ENCODE measurements at places on chromosomes 5 and 9.

DNA sequence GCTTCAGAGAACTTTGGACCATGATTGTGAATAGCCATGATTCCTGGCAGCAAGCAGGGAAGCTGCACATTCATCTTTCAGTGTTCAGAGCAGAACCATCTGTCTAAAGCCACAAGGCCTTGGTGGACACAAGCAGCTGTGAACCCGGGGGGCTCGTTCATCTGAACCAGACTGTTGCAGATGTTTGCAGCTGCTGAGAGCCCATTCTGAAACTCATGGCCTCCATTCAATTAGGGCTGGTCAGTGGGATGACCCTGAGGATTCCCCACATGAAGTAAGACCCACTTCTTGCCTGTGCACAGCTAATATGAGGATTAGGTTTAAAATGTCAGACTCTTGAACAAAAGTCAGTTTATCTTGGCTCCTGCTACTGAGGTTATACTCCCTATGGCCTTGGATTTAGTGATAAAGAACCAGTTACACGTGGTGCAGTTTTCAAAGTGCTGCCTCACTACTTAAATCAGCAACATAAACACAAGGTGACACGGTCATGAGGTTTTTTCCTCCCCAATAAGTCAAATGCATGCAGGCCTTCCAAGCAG lies 109.8 kb upstream of the IFNK start:
- DNase-seq: no peak

DNA sequence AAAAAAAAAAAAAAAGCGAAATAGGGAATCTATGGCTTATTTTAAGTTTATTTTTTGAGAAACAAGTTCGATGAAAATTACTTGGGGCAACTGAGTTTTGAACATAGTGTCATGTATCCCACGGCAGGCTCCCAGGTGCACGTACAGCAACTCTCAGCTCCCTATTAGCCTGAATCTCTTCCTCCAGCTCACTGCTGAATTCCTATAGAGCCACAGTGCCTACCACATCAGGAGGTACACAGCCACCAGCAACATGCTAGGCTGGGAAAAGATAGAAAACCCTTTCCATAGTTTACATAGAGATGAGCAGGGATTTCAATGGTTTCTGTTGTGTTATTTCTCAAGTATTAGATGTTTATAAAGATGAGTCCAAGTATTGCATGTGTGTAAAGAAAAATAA lies 115.9 kb upstream of the RGMB start:
- no peak for DNase-seq

DNA sequence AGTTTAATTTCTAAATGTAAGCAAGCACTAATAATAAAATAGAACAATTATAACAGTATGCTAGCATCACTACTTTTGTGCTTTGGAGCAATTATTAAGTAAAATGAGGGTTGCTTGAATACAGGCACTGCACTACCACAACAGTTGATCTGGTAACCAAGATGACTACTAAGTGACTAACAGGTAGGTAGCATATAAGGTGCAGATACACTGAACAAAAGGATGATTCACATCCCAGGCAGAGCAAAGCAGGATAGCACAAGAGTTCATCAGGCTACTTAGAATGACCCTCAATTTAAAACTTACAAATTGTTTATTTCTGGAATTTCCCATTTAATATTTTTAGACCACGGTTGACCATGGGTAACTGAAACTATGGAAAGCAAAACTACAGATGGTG lies 48.0 kb upstream of the RGS7BP start:
- no peak for DNase-seq

DNA sequence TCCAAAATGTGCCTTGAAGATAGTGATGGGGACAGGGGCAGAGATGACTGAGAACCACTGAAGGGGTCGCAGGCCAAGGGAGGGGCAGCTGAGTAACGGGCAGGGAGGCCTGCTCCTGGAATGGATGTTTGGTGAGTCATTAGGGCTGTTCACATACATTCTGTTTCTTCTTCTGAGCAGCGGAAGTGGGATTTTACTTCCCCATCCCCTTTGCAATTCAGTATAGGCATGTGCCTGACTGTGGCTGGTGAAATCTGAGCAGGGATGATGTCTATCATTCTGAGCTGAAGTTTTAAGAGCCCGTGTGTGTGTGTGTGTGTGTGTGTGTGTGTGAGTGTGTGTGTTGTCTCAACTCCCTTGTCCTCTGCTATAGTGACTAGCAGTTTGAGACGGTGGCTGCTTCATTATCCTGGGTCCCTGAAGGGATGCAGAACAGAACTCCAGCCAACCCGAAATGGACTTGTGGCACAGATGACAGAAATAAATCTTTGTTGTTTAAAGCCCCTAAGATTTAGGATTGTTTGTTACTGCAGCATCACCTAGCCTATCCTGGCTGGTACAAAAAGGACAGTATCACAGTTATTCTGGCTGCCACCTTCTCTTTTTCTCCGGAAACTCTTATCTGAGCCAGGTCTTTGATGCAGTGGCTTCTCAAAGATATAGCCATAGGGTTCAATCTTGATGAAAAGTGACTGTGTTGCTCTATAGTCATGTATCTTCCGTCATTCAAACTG lies 29.2 kb upstream of the TGFBI start:
- no peak for DNase-seq

DNA sequence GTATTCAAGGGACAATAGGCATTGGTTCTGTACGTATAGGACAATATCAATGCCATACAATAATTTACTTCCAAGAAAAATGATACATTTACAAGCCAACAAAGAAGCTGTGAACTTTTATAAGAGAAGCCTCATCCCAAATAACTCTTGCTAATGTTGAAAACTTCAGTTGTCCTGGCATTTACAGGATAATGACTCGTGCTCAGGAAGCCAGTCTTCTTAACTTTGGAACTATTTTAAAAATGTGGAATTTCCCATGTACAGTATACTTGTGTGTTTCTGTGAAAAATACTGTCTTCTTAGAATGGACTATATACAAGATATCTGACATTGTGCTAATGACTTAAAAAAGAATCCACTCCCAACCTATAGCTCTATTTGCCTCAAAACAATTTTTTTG lies 1479.3 kb upstream of the CDH9 start:
- no peak for DNase-seq

DNA sequence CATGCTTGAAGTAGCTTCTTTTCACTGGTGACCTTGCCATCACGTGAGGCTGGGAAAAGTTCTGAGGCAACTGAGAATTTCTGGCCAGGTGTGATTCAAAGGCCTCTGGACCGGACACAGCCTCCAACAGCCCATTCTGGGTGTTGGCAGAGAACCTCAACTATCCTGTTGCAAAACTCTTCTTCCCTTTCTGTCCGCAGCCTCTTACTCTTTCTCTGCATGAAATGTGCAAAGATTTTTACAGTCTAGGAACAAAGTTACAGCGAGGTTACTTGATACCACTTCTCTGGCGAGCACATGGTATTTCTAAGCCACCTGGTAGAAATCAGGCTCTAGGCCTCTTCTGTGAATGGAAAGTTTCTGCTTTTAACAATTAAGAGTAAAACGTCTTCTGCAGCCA lies 79.2 kb downstream of the FREM1 start:
- no peak for DNase-seq

- DNase-seq: peak; percentile 53
Observed at GRCh38 chr9:89483592-89484474, 14.1 kb downstream of the SEMA4D start.

- DNase-seq: no peak
Observed at GRCh38 chr5:83072966-83073365, 4.2 kb downstream of the TMEM167A start.

DNA sequence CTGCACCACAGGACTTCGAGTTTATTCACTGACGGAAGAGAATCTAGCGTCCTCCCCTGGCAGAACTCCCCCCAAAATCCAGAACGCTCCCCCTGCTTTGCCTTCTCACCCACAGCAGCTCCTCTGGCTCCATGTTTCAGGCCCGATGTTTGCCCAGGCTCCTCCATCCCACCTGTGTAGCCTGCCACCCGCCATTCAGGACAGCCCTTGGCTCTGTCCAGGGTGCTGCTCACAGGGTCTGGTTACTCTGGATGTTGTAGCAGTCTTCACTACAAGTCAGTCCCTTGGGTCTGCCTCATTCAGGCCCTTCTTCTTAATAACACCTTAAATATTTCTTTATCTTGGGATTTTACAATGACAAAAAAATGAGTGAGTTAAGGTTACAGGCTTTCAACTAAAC lies 41.3 kb upstream of the SV2C start:
- no peak for DNase-seq

- no peak for DNase-seq
Observed at GRCh38 chr5:173973616-173973969, 15.4 kb upstream of the C5orf47 start.

DNA sequence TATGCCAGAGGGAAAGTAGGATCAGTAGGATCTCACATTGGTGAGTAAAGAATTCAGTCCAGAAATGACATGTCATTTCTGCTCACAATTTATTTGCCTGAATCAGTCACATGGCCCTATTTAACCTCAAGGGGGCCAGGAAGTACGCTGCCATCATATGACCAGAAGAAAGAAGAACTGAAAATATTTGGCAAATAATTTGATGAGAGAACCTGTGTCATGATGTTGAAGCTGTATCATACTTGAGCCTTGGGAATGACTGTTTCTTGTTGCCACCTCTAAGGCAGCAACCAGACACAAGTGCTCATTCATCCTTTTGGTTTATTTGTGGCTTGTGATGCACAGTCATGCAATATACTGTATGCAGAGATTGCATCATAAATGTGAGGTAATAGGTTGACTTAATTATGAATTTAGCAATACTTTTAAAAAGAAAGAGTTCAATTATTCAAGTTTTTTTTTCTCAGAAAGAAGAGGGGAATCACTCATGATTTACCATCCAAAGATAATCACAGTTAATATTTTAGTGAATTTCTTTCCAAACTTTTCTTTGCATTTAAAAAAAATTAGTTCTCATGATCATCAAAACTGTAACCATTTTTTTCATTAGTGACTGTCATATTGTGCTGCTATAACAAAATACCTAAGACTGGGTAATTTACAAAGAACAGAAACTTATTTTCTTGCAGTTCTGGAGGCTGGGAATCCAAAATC lies 8.2 kb upstream of the ZFYVE16 start:
- DNase-seq: no peak

- no peak for DNase-seq
Observed at GRCh38 chr5:174057206-174057605, 11.7 kb downstream of the NSG2 start.

GRCh38 chr9:24936117-24936516 lies 390.4 kb upstream of the IZUMO3 start:
- no peak for DNase-seq

DNA sequence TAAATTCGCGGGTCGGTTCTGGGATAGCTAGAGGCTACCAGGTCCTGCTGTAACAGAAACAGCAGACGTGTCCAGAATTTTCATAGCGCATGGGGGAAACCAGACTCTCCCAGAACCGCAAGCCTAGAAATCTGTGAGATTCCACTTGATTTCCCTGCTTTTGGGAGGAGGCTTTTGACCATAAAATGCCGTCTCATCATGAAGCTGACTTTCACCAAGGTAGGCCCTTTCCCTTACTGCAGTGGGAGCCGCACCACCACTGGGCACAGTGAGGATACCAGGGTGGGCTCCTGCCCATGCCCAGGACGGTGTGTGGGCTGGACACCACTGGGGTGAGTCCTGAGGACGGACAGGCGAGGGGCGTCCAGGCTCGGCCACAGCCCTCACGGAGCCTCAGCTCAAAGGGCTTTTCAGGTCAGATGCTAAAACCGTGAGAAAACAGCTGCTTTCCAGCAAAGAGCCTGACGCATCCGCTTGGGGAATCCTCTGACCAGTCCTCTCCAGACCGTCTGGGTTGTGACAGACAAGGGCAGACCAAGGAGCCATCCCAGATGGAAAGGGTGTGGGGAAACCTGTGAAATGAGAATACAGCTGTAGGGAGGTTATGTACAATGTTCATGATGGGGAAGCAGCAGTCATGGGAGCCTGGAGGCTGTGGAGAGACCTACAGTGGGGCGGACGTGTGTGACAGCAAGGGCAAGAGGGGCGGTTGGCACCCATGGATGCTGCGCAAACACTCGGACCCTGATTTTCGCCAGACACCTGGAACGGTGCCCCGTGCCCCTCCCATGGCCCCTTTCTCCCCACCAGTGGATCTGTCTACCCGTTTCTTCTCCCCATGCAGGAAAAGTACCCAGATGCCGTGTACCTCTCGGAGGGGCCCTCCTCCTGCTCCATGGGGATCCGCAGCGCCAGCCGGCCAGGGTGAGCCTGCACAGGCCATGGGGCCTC lies 59.2 kb downstream of the IPPK start:
- DNase-seq: no peak

DNA sequence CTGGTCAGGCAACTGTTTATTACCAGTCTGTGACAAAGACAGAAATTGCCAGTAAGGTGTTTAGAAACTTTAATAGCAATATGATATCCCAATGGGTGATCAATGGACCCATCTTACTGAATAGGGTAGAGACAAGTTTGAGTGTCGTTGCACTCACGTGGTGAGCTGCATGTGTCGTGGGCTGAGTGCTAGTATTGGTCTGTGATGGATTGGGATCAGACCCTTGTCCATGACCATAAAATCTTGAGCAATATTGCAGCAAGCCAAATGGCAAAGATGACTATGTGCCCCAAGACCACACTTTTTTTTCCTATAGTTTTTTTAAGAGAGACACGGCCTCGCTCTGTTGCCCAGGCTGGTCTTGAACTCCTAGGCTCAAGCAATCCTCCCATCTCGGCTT lies 114.5 kb downstream of the PALM2AKAP2 start:
- DNase-seq: no peak

DNA sequence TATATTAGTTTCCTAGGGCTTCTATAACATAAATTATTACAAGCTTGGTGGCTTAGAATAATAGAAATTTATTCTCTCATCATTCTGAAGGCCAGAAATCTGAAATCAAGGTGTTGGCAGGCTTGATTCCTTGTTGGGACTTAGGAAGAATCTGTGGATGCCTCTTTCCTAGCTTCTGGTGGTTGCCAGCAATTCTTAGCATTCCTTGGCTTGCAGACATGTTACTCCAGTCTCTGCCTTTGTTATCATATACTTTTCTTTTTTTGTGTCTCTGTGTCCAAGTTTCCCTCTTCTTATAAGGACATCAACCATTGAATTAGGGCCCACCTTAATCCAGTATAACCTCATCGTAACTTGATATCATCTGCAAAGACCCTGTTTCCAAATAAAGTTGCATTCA lies 31.4 kb downstream of the CTNNA1 start:
- DNase-seq: no peak

- DNase-seq: no peak
Observed at GRCh38 chr9:13705918-13706317, 426.4 kb upstream of the MPDZ start.

DNA sequence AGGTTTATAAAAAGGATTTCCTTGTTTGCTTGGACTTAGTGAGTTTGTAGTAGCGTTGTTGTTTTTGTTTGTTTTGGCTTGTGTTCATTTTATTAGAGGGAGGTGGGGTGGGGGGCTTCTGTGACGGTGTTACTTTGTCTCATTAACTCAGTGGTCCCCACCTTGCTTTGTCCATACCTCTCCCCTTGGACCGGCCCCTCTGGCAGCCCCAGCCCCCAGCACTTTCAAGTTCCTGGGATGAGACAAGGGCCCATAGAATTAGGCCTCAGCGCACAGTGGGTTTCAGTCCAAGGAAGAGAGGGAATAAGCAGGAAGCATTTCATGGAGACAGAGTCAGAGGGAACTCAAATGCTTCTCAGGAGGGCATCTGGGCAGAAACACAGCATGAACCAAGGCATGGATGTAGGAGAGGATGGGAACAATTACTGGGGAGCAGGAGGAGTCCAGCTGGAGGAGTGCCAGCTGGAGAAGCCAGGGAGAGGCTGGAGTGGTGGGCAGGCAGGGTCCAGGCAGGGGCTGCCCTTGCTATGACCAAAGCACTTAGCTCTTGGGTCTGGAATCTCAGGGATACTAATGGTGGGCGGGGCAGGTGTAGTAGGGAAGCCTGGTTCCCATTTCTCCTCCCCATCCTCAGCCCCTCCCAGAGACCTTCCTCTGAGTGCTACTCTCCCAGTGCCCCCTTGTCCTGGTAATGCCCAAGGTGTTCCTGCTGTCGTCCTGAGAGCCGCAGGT lies 23.5 kb upstream of the ENHO start:
- no peak for DNase-seq
